ENCODE measurements at places on chromosomes 4 and X. TPM values are rescaled to one million over a fixed set of nuclear protein-coding genes. Genes with fewer than 3 reads are reported as not detected.
A peak's percentile ranks its signal among the peaks of the same experiment; 100 is the strongest.

DNA sequence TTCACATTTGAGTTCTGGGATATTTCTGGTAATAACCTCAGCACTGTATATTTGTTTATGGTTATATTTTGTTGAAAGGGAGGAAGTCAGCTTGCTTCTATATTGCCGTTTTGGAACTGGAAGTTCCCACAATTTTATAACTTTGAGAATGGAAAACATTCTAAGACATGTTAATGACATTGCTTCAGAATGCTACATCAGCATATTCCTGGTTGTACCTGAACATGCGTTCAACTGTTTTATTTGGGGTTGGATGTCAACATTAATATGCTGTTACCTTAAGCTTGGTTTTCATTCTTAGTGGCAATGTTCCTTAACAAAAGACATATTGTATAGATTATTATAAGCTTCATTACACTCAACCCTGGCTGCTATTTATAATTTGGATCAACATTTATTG lies 489.4 kb upstream of the MAGEB18 start:
- H3K27me3 ChIP-seq, result no peaks in the 10 kb centered on the region
- no peaks in the 10 kb centered on the region for H3K4me1 ChIP-seq
- H3K36me3 ChIP-seq, result no peaks in the 10 kb centered on the region
- no peak for DNase-seq
- no peak overlapping the region for H3K27ac ChIP-seq

GRCh38 chr4:83413676-83414075 lies 41.9 kb downstream of the HELQ start:
- H3K36me3 ChIP-seq, result no peaks in the 10 kb centered on the region
- H3K27ac ChIP-seq, result no peak overlapping the region
- no peak for DNase-seq
- no peaks in the 10 kb centered on the region for H3K4me1 ChIP-seq
- no peak overlapping the region for H3K4me3 ChIP-seq

- H3K4me3 ChIP-seq, result no peak overlapping the region
- no peaks in the 10 kb centered on the region for H3K27me3 ChIP-seq
- H3K36me3 ChIP-seq, result no peaks in the 10 kb centered on the region
- no peak overlapping the region for H3K27ac ChIP-seq
These were observed 325.0 kb downstream of the EVC2 start for GRCh38 chr4:5383191-5383980.

- no peak overlapping the region for H3K4me3 ChIP-seq
- DNase-seq, result no peak
- H3K36me3 ChIP-seq, result no peaks in the 10 kb centered on the region
These were observed 75.6 kb downstream of the EFHC2 start for GRCh38 chrX:44267861-44268260.

DNA sequence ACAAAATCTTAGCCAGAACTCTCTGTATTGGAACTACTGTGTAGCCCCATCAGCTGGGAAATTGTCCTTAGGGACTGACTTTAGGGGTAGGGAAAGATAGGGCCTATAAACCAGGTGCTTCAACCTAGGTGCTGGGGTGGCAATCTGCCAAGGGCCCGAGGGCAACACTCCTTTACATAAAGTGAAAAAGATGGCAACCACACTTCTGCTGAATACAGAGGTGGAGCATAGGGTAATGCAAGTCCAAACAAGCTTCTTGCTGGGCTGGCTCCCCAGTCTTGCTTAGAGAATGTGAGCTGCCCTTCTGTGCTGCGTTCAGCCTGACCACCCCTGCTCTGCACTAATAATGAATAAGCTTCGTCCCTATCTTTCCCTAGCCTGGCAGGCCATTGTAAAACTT lies 9.8 kb downstream of the ZBTB33 start:
- H3K27me3 ChIP-seq, result no peaks in the 10 kb centered on the region
- H3K27ac ChIP-seq, result no peak overlapping the region
- H3K36me3 ChIP-seq, result no peaks in the 10 kb centered on the region
- H3K4me3 ChIP-seq, result no peak overlapping the region

GRCh38 chr4:8580321-8581093 lies at the start of gene GPR78:
Gene GPR78, plus strand, starts transcription at chr4:8580392. Its CDS starts 591 bp downstream, at chr4:8580983.
- no peaks in the 10 kb centered on the region for H3K4me1 ChIP-seq
- DNase-seq, result peak; percentile 43
- H3K27me3 ChIP-seq, result no peaks in the 10 kb centered on the region
- H3K36me3 ChIP-seq, result no peaks in the 10 kb centered on the region
- H3K27ac ChIP-seq, result no peak within 1 kb of the TSS
- no peak within 1 kb of the TSS for H3K4me3 ChIP-seq

DNA sequence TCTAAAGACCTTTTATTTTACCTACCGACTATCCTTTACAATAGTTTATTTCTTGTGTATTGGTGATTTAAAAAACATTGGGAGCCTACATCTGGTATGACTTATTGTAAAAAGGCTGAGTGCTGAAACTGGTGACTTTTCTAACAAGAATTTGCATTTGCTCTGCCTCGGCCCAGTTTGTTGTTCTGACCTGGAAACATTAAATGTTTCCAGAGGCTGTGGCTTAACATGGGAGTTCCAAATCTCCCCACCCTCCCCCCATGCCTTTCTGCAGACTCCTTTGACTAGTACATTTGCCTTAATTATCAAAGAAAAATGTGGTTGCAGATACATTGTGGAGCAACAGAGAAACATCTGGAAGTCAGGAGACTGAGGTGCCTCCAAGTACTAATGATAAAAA lies 39.8 kb downstream of the SPCS3 start:
- H3K36me3 ChIP-seq, result no peaks in the 10 kb centered on the region
- no peaks in the 10 kb centered on the region for H3K27me3 ChIP-seq

DNA sequence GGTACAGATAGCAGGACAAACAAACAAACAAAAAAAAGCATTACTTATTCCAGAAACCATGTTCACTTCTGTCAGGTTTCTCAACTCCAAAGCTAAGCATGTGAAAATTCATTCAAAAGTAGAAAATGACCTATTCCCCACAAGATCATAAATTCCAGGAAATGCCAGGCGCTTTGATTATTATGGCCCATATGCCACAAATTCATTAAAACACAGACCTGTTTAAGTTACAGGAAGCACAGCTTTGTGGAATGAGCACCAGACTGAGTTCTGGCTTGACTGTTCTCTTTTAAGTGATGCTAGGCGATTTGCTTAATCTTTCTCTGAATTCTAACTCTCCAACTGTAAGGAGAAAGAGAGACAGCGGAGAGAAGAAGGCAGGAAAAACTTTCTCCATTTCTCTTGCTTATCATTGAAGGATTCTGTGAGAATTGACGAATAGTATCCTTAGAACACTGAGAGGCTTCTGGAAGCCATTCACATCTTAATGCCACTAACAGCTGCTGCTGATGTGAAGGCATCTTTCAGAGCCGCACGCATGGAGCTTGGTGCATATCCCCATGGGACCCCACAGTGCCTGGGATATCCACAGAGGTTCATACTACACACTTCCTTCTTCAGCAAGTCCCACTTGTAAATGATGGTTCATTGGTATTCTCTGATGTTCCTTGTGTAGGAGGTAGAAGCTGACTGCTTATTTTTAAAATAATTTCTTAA lies 138.0 kb downstream of the ZNF674 start:
- no peaks in the 10 kb centered on the region for H3K4me1 ChIP-seq
- no peak overlapping the region for H3K27ac ChIP-seq
- no peaks in the 10 kb centered on the region for H3K36me3 ChIP-seq

- DNase-seq, result no peak
- H3K4me1 ChIP-seq, result no peaks in the 10 kb centered on the region
- no peak overlapping the region for H3K27ac ChIP-seq
- H3K27me3 ChIP-seq, result no peaks in the 10 kb centered on the region
These were observed 23.5 kb upstream of the SLC34A2 start for GRCh38 chr4:25632135-25632534.

Gene INTS6L
- total RNA-seq, result 16.2 TPM

Gene CHRNA9
- not detected for total RNA-seq

Gene ZIC3
- not detected for total RNA-seq

Gene TRIM75
- not detected for total RNA-seq

Gene WDR19
- total RNA-seq, result 8.1 TPM

Gene ADH5
- 240 TPM for total RNA-seq

Gene ZDHHC15
- 0.35 TPM for total RNA-seq

Gene STAP1
- 0.37 TPM for total RNA-seq

Gene CT45A8
- not detected for total RNA-seq

Gene PABPC4L
- total RNA-seq, result 0.12 TPM

Gene PLAC8
- 715 TPM for total RNA-seq
